ENCODE measurements at places on chromosomes 7 and 10. TPM values are rescaled to one million over a fixed set of nuclear protein-coding genes. Genes with fewer than 3 reads are reported as not detected.

The SAP25 gene
- 0.21 TPM for total RNA-seq

GRCh38 chr7:7425321-7425720 is 110.4 kb downstream of the COL28A1 start:
- no peak for DNase-seq

GRCh38 chr7:50213622-50214017 is 90.9 kb upstream of the IKZF1 start:
- DNase-seq = no peak

DNA sequence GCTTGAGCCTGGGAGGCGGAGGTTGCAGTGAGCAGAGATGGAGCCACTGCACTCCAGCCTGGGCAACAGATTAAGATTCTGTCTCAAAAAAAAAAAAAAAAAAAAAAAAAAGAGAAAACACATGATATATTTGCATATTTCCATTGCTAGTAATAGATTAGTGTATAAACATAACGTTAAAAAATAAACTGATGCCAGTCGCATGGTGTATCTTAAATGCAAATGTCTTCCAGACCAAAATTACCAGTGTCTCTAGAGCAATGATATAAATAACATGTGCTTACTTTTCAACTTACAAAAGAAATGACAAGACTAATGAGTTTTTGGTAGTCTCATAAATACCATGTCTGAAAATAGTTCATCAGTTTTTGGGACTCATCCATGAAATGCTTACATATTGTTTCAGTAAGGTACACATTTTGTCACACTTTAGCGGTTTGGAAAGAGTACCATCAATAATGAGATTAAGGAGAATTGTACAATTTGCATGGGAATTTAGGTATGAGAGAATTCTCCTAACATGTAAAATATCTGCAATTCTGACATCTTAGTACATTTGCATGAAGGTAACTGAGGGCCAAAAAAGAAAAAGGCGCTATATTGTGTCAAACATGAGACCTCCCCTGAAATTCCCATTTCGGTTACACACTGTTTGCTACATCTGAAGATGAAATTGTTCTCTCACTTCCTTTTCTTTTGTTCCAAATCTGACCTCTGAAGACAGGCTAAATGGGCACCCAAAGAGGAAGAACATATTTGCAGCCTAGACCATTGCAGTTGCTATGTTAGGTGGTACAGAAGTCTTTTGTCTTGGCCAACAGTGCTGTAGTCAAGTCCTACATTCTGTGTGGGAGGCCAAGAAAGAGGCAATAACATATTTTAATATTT is 51.5 kb upstream of the PIP4K2A start:
- no peak for DNase-seq

Data from myocyte (in vitro differentiated cells).